ENCODE measurements at places on chromosomes 5 and 9.

GRCh38 chr5:17120209-17120608 lies 97.2 kb upstream of the BASP1 start:
- DNase-seq, result no peak

- DNase-seq, result no peak
Measured at GRCh38 chr5:45038366-45038987, 229.7 kb downstream of the MRPS30 start.

DNA sequence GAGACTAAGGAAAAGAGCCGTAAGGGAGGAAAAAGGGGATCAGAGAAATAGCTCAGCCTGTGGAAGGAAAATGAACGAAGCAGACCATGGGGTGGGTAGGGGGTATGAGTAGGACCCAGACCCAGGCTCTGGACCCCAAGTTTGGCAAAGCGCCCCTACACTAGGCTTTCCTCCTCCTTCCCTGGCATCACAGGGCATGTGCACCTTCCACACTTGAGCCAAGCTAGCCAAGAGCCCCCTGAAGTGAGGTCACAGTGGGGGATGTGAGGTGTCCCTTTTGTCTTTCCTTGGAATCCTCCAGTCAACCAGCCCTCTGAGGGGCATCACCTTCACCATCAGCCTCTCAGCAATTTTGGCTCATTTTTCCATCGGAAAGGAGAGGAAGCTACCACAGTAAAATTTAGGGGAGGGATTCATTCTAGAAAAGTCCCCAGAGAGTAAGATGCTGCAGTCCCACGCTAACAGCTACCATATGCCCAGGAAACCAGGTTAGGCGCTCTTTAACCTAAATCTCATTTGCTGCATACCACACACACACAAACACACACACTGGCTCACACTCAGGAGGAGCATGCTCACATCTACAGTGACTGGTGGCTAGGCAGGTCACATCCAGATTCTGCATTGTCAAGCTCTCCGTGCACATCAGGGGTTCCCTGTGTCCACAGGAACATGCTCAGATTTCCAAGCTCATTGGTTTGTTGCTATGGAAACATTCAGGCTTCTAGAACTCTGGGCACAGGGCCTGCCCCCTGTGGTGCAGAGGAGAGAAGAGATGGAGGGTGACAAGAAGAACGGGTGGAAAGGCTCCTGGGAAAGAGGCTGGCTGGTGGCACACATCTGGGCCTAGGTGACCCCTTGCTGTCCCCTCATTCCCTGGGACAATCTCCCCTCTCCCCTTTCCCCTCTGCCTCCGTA lies 9.9 kb downstream of the REEP2 start:
- no peak for DNase-seq

DNA sequence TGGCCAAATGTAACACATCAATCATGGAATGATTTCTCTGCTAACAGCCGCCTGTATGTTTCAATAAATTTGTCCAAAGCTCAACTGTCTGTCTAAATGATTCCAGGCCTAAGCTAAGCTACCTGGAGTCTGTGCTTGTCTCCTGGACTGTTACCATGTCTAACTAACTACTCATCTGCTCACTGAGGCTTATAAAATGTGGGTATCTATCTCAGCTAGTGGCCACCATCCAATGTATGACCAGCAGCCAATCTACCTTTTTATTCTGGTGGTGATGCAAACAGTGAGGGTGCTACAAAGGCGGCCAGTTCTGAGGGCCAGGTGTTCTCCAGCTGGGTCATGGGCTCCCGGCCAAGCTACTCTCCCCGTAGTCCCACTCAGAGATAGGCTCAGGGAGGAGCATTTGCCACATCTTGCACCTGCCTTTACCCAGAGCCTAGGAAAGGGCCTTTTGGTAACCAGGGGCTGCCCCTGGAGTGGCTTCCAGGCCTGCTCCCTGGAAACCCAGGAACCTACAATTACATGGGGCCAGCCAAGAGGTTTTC lies 59.1 kb downstream of the PFDN1 start:
- DNase-seq, result no peak

GRCh38 chr9:78053627-78054026 lies 22.0 kb upstream of the GNAQ start:
- no peak for DNase-seq

- DNase-seq, result peak; percentile 71
Measured at GRCh38 chr9:1747417-1747967, 267.7 kb upstream of the SMARCA2 start.

DNA sequence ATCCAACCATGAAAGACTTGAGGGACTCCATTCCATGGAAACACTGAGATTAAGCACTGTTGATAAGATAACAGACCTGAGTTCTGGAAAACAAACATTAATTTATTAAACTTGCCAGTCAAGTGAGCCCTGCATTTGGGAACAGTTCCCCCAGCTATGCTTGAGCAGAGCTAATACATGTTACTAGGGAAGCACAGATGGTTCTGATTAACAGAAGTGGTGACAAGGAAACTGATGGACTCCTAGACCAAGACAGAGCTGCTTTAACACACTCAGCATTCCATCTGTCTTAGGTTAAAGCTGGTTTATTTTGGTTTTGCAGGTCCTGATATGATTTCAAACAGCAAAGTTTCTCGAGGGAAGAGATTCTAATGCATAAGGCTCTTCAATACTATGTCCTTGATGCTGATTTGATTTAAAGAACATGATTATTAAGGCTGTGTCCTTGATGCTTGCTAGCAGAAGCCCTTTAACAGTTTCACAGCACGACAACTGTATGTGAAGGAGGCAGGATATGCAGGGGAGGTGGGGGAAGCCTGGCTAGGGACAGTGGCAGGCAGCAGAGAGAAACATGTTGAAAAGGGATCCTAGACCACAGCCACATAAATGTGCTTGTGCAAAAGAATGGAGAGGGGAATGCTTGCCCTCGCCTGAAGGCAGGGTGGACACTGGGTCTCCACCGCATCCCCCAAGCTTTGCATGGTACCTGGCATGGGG lies 66.2 kb downstream of the ACTBL2 start:
- no peak for DNase-seq

DNA sequence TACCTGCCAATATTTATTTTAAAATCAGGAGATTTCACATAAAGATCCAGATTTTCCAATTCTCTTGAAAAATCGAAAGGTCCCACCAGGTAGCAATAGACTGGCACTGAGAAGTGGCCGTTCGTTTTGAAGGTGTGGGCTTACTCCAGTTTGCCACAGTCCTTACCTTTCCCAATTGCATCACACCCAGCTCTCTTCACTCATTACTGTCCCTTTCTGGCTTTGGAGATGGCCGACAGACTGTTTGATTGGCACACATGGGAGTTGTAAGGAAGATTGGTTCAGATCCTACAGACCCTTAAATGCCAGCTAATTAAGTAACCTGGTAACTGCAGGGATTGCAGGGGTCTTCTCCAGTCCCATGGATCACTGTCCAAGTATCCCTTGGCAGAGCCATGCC lies 68.7 kb upstream of the LARP1 start:
- no peak for DNase-seq

GRCh38 chr5:122478741-122479442 lies 166.9 kb downstream of the SNCAIP start:
- DNase-seq, result no peak

- no peak for DNase-seq
Measured at GRCh38 chr5:167507463-167508233, 783.8 kb upstream of the WWC1 start.

- DNase-seq, result no peak
Measured at GRCh38 chr5:120419127-120419526, 45.0 kb upstream of the PRR16 start.
